Activated T-cell treated with anti-CD3 and anti-CD28 coated beads, Interleukin-2, amount 50 U/mL, for 48 hours (primary cell): ENCODE measurements at places on chromosomes 2 and 18.

DNA sequence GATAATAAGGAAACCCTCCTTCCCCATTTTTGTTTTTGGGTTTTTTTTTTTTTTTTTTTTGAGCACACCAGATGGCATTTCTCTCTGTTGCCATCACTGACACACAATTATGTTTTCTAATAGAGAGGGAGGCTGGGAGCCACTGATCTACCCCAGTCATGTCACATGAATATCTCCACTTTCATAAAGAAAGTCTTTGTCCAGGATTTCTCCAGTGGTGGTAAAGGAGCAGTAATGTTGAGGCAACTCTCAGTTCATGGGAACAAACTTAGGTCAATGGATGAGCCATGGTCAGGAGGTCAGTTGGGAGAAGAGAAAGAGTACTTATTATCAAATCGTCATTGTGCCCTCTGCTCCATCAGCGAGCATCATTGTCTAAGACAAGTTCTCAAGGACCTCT lies 603.7 kb downstream of the ARHGAP15 start:
- no peak for DNase-seq

DNA sequence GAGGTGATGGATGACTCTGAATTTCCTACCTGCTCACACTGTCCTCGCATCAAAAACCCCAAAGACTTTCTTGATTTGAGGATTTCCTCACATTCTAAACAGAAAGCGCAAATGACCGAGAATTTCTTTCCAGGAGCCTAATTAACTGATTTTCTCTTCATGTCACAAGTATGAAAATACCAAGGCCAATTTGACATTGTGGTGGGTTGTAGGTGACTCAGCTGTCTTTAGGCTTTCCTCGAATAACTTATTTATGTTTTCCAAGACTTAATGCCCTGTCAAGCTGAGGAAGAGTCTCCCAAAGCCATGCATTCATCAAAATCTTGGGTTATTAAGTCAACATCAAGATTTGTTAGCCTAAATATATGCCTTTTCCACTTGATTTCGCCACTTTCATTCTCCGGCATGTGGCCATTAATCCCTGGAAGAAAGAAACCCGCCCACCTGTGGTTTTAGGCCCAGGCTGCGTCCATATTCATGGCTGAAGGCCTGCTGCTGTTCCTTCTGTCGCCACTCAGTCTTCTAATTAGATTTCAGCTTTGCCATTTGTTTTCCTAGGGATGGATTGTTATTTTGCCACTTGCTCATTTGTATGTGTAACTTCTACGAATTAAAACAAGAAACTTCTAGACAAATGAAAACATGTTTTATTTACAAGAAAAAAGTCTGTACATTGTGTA lies 84.9 kb downstream of the ST6GAL2 start:
- no peak for DNase-seq

DNA sequence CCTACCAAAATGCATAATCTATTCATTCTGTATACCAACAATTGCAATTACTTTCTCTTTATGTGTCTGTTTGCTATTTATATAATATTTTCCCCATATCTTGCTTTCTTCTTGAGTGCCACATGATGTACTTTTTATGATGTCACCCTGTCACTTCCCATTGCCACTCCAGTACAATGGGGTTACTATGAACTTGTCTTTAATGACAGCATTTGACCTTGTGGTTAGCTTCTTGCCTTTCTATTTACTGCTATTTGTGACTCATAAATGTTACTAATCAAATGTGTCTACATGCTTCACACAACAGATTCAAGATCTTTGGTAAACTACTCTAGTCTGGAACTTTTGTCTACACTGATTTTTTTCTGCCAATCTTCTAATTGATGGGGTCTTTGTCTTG lies 486.3 kb downstream of the NR4A2 start:
- no peak for DNase-seq

DNA sequence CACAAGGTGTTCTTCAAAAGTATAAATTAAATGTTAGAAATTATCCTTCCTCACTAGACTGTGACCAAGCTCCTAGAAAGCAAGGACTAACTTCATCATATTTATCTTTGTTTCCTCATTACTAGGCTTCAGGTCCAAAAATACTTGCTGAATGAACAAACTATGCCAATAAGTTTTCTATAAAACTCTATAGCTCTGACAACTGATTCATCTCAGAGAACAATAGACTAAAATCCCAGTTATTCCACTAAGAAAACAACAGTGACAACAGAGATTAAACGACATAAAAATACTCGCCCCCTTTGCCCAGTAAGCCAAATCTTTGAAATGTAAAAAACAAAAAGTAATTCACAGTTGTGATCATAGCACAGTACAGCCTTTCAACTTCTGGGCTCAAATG lies 13.6 kb downstream of the TLK1 start:
- no peak for DNase-seq

- DNase-seq: no peak
These were observed 13.3 kb upstream of the CDH7 start for GRCh38 chr18:65737471-65737955.
